NCI-H1092 (cell line): ENCODE measurements at places on chromosomes 16 and 17.

GRCh38 chr17:60314423-60314822 is 77.5 kb downstream of the USP32 start:
- no peak for DNase-seq

GRCh38 chr16:73053364-73054124 is 5.6 kb upstream of the ZFHX3 start:
- DNase-seq = peak; percentile 74

- peak; percentile 4 for DNase-seq
Observed at GRCh38 chr17:55090079-55090492, 121.5 kb downstream of the STXBP4 start.

- DNase-seq = no peak
Observed at GRCh38 chr17:43020789-43021740, 1.1 kb downstream of the VAT1 start.

GRCh38 chr16:58366247-58367031 is 25.8 kb upstream of the GINS3 start:
- DNase-seq = no peak

GRCh38 chr17:76480632-76481031 is 13.2 kb downstream of the AANAT start:
- DNase-seq = no peak

GRCh38 chr17:60256174-60256573 is 106.4 kb downstream of the CA4 start:
- DNase-seq = no peak

DNA sequence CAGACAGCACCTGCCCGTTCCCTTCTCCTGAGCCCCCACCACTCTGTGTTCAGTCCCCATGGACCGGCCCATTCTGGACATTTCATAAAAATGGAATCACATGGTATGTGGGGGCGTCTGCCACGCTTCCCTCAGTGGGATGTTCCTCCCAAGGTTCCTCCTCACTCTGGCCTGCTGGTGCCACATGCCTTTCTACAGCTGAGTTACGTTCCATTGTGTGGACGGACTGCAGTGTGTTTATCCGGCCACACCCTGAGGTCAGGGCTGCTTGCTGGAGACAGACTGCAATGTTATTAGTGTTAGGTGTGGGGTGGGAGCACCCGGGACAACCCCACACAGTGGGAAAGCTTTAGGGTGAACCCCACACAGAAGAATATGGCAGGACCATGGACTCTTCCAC is 5.9 kb upstream of the AATK start:
- DNase-seq = no peak

GRCh38 chr17:55411463-55411855 is 10.2 kb downstream of the MMD start:
- no peak for DNase-seq

GRCh38 chr16:68756239-68756915 is 19.3 kb downstream of the CDH1 start:
- no peak for DNase-seq

- no peak for DNase-seq
Observed at GRCh38 chr17:47119746-47120520, 69.2 kb downstream of the CDC27 start.

DNA sequence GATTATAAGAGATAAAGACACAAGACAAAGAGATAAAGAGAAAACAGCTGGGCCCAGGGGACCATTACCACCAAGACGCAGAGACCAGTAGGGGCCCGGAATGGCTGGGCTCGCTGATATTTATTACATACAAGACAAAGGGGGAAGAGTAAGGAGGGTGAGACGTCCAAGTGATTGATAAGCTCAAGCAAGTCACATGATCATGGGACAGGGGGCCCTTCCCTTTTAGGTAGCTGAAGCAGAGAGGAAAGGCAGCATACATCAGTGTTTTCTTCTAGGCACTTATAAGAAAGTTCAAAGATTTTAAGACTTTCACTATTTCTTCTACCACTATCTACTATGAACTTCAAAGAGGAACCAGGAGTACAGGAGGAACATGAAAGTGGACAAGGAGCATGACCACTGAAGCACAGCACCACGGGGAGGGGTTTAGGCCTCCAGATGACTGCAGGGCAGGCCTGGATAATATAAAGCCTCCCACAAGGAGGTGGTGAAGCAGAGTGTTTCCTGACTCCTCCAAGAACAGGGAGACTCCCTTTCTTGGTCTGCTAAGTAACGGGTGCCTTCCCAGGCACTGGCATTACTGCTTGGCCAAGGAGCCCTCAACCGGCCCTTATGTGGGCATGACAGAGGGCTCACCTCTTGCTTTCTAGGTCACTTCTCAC is 63.9 kb upstream of the ARL4D start:
- no peak for DNase-seq

GRCh38 chr17:41338961-41339485 is 11.6 kb downstream of the KRT33A start:
- no peak for DNase-seq

DNA sequence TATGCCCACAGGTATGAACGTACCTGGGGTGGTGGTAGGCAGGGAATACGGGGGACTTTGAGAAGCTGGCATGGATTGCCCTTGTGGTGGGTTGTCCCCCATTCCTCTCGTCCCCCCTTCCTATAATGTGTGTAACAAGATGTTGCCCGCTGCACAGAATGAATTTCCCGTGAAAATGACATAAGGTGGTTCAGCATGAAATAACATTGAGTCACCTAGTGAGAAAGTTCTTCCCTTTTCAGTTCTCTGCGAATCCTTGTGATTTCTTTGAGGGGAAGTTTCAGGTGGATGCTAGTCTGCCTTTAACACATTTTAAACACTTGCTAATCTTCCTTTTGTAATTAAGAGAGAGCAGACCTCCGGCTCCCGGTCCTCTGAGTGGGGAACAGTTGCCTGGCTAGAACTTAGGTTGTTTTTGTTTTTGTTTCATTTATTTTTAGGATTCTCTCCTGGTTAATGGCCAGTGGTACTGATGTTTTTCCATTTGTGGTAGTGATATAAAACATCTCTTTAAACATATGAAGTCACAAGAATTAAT is 58.9 kb downstream of the RAP1GAP2 start:
- no peak for DNase-seq
